ENCODE measurements at places on chromosomes 3 and 15.
A peak's percentile ranks its signal among the peaks of the same experiment; 100 is the strongest.

DNA sequence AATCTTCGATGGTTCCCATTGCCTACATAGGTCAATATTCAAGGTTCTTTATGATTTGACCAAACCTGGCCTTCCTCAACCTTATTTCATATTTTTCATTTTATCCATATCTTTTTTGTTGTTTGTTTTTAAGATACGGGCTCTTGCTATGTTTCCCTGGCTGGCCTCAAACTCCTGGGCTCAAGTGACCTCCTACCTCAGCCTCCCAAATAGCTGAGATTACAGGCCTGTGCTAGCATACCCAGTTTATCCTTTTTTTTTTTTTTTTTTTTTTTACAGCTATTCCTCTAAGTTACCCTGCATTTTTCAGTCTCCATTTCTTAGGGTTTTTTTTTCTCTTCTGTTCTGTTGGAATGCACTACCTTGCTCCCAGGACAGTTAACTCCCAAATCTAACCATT, 14.5 kb downstream of the ZNF609 start:
- H3K27me3 ChIP-seq = no peaks in the 10 kb centered on the region
- no peak for DNase-seq
- H3K4me1 ChIP-seq = peaks cover 17% of the 10 kb centered on the region
- H3K36me3 ChIP-seq = peaks cover 19% of the 10 kb centered on the region

- peaks cover 2% of the 10 kb centered on the region for H3K4me1 ChIP-seq
- peak within 1 kb of the TSS; percentile 16 for H3K4me3 ChIP-seq
- H3K36me3 ChIP-seq = no peaks in the 10 kb centered on the region
- H3K27me3 ChIP-seq = peaks cover 49% of the 10 kb centered on the region
Observed at GRCh38 chr3:127915115-127915936, at the start of gene KBTBD12. Gene KBTBD12, plus strand, starts transcription at chr3:127915232. Its CDS starts 7,830 bp downstream, at chr3:127923062.

- H3K4me3 ChIP-seq = no peak overlapping the region
- peaks cover 27% of the 10 kb centered on the region for H3K27me3 ChIP-seq
- DNase-seq = no peak
- no peaks in the 10 kb centered on the region for H3K36me3 ChIP-seq
Observed at GRCh38 chr3:120443626-120444123, 7.1 kb downstream of the FSTL1 start.

DNA sequence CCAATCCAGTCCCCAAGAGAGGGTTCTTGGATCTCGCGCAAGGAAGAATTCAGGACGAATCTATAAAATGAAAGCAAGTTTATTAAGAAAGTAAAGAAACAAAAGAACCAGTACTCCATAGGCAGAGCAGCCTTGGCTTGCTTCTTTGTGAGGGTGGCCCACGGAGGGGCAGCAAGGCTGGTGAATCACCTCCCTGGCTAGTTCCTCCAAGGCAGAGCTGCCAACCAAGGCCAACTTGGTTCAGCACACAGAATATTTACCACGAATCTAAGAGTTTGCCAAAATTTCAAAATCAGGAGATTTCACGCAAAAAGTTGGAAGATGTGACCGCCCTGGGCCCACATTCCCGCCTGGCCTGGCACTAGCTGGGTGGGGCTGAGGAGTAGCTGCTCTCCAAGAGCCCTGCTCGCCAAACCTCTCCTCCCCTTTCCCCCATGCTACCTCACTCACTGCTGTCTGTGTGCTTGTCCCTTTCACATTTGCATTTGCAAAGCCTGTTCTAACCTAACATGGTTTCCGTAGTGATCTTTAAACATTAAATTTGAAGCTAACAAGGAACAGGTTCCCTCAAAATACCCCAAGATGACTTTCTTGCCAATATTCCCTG, 26.2 kb upstream of the DCUN1D1 start:
- H3K27ac ChIP-seq = no peak overlapping the region
- H3K4me1 ChIP-seq = no peaks in the 10 kb centered on the region
- no peak overlapping the region for H3K4me3 ChIP-seq

DNA sequence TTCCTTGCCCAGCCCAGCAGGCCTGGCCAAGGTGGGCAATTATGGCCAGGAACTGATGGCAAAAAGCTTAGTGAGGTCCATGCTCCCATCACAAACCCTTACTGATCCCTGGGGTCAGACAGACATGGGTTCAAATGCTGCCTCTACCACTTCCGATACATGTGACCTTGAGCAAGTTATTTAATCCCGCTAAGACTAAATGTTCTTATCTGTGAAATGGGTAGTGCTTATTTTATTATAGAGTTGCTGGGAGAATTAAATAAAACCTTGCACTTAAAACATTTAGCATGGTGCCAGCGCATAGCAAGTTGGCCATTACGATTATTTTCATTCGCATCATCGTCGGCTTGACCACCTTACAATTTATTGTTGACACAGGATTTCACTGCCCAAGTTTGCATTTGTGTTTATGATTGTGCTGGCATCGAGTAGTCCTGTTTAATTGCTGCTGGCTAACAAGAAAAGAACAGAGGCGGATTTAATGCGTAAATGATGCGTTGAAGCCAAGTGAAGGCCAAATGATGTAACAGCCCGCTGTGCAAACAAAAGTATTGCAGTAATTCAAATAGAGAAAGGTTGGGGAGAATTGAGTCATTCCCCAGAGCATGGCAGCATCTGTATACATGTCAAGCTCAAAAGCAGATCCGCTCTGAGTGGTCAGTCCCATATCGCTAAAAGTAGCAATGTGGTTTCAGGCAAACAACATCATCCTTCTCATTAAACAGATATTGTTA, 7.3 kb upstream of the FURIN start:
- no peak for DNase-seq
- H3K36me3 ChIP-seq = no peaks in the 10 kb centered on the region
- H3K27ac ChIP-seq = no peak overlapping the region

DNA sequence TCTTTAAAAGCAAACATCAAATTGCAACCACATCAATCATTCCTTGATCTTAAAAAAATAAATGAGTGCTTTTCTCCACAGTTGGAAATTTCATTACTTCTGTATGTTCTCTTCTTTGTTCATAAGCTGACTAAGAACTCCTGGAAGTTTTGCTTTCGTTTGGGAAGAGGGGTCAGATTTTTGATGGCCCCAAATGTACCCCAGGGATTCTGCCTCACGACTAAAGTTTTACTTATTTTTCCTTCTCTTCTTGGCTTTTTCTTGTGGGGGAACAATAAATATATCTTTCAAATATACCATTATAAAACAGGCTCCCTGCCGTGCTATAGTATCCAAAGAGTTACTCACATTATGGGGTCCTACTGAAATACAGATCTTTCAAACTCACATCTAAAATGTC, 215.0 kb upstream of the CDIN1 start:
- no peak overlapping the region for H3K4me3 ChIP-seq
- H3K27ac ChIP-seq = no peak overlapping the region
- H3K36me3 ChIP-seq = no peaks in the 10 kb centered on the region
- H3K4me1 ChIP-seq = no peaks in the 10 kb centered on the region

GRCh38 chr3:187447737-187448136, 79.6 kb downstream of the RTP4 start:
- H3K27me3 ChIP-seq = peaks cover 12% of the 10 kb centered on the region
- H3K4me1 ChIP-seq = no peaks in the 10 kb centered on the region
- H3K36me3 ChIP-seq = no peaks in the 10 kb centered on the region
- H3K27ac ChIP-seq = no peak overlapping the region
- no peak overlapping the region for H3K4me3 ChIP-seq
- no peak for DNase-seq

DNA sequence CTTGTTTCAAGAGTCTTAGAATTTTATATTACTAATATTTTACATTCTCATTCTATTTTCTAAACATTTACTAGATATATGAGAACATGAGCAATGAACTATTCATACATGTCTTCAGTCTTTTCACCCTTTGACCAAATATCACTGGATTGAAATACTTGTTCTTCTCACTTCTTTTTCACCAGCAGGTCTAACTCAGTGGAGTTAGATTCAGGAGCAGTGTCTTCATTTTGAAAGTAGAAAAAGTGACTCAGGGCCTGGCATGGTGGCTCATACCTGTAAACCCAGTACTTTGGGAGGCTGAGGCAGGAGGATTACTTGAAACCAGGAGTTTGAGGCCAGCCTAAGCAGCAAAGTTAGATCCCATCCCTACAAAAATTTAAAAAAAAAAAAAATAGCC, 70.8 kb downstream of the USP13 start:
- no peak for DNase-seq
- no peaks in the 10 kb centered on the region for H3K4me1 ChIP-seq
- H3K36me3 ChIP-seq = peaks cover 5% of the 10 kb centered on the region
- no peak overlapping the region for H3K4me3 ChIP-seq
- H3K27me3 ChIP-seq = no peaks in the 10 kb centered on the region

- DNase-seq = no peak
- H3K4me1 ChIP-seq = peaks cover 3% of the 10 kb centered on the region
- H3K27me3 ChIP-seq = no peaks in the 10 kb centered on the region
- H3K4me3 ChIP-seq = no peak overlapping the region
- peaks cover 30% of the 10 kb centered on the region for H3K36me3 ChIP-seq
Observed at GRCh38 chr3:67551361-67552016, 102.9 kb downstream of the SUCLG2 start.

GRCh38 chr3:104066658-104067057, 1300.1 kb upstream of the ALCAM start:
- DNase-seq = no peak
- no peaks in the 10 kb centered on the region for H3K4me1 ChIP-seq
- no peaks in the 10 kb centered on the region for H3K27me3 ChIP-seq

DNA sequence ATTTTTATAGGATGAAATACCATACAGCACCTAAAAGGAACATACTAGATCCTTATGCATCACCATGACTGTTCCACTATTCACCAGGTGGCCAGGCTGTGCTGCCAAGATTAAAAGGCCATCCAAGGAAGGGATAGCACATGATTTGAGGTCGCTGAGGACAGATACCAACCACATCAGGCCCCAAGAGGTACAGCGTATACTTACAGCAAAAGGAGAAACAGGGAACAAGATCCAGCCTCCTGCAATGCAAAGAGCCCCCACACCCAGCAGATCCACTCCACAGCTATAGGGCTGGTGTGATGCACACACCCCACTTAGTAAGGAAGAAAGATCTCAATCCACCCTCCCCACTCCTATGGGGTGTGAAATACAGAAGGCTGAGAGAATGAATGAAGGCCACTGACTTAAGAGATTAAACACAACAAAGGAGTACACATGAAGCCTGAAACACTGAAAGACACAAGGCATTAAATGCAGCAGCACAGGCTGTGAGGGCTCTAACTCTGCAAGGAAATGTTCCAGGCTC, 32.0 kb upstream of the ZNF445 start:
- DNase-seq = peak; percentile 5
- no peaks in the 10 kb centered on the region for H3K27me3 ChIP-seq
- H3K4me3 ChIP-seq = peak overlapping the region; percentile 94
- peak overlapping the region; percentile 89 for H3K27ac ChIP-seq
- H3K36me3 ChIP-seq = peaks cover 42% of the 10 kb centered on the region
